ENCODE measurements at places on chromosomes 2 and 18. TPM values are rescaled to one million over a fixed set of nuclear protein-coding genes. Genes with fewer than 3 reads are reported as not detected.

Gene PAX3
- total RNA-seq = 11.9 TPM

Gene ZNF521
- total RNA-seq = 35.3 TPM

Gene ACMSD
- total RNA-seq = not detected

Gene COL6A3
- 637 TPM for total RNA-seq

Gene FOXI3
- 3.7 TPM for total RNA-seq

Gene ANTXR1
- total RNA-seq = 110 TPM

Gene UGGT1
- total RNA-seq = 30.9 TPM

Gene SNED1
- 9.7 TPM for total RNA-seq

Gene VSNL1
- 21.9 TPM for total RNA-seq

Gene FBLN7
- total RNA-seq = 4.0 TPM

Gene CRACDL
- total RNA-seq = 1.1 TPM

Gene GBX2
- not detected for total RNA-seq

All from skin of body (tissue), 3 donors.